ENCODE measurements at places on chromosomes 12 and 14.

GRCh38 chr12:53994264-53995001 is 5.5 kb upstream of the HOXC9 start:
- no peak for DNase-seq

GRCh38 chr14:23018107-23018506 is 8.2 kb upstream of the C14orf93 start:
- DNase-seq: no peak

GRCh38 chr14:101511199-101511598 is 50.1 kb upstream of the DIO3 start:
- no peak for DNase-seq

DNA sequence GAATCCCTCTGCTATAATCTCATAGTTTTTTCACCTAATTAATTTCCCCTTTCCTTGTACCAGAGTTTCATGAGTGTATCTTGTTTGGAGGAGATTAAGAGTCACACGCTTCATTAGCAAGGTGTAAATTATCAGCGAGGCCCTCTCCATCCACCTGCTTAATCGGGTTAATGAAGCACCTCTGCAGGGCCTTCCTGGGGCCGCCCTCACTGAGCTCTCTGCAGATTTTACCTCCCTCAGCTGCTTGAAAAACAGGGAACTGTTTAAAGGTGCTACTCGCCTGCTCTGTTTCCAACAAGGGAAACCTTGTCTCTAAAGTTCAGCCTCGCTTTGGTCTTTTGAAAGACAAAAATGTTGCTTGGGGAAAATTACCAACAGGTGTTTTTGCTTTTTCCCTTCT is 35.8 kb downstream of the OTX2 start:
- no peak for DNase-seq

- DNase-seq: no peak
Observed at GRCh38 chr12:77133566-77133965, 68.2 kb upstream of the E2F7 start.

All from T follicular helper cell (primary cell).